ENCODE measurements at places on chromosomes 16 and 17.
A peak's percentile ranks its signal among the peaks of the same experiment; 100 is the strongest.

DNA sequence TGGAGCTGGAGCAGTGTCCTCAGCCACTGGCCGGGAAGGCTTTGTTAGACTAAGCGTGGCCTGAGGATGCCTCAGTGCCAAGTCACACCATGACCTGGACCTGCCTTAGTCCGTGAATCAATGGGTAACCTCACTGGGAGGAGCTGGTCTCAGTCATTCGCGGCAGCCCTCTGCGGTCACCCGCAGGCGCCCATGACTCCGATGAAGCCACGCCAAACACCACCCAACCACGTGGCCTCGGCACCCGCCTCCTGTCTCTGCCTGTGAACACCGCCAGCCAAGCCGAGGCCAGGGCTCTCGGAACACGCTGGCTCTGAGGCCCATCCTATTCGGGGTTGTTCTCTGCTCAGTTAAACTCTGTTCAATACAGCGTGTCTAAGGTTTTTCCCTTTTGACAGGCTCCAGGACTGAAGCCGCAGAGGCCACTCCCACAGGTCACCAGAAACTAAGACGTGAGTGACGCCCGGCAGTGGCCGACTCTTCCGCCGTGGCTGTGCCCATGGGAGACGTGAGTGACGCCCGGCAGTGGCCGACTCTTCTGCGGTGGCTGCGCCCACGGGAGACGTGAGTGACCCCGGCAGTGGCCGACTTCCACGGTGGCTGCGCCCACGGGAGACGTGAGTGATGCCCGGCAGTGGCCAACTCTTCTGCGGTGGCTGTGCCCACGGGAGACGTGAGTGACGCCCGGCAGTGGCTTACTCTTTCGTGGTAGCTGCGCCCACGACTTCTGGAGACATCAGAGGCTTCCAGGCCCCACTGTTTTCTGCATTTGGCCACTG lies 16.8 kb upstream of the PABPN1L start:
- no peak for DNase-seq

DNA sequence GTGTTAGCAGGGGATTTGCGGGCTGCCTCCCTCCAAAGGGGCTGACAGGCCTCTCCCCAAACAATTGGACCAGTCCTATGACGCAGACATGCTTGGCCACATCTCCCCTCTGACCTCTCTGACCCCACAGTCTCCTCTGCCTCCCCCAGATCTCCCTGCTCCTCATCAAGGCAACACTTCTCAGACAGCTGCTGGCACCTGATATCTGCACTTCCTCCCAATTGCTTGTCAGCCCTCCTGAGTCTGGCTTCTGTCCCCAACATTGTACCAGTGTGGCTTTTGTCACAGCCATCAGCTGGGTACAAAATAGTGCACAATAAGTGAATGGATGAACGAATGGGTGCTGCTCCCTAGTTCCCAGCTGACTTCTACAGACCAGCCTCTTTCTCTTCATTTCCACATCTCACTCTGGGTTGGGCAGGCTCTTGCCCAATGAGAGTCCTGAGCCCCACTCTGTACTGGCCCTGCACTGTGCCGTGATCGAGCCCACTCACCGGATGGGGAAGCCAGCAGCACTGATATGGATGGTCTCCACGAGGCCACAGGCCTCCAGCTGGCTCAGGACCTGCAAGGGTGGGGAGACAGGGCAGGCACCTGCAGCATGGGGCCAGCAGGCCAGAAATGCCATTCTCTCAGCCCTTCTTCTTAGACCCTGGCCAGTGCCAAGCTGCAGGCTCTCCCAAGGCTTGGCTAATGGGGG lies 17.1 kb downstream of the ZNHIT3 start:
- no peak for DNase-seq

DNA sequence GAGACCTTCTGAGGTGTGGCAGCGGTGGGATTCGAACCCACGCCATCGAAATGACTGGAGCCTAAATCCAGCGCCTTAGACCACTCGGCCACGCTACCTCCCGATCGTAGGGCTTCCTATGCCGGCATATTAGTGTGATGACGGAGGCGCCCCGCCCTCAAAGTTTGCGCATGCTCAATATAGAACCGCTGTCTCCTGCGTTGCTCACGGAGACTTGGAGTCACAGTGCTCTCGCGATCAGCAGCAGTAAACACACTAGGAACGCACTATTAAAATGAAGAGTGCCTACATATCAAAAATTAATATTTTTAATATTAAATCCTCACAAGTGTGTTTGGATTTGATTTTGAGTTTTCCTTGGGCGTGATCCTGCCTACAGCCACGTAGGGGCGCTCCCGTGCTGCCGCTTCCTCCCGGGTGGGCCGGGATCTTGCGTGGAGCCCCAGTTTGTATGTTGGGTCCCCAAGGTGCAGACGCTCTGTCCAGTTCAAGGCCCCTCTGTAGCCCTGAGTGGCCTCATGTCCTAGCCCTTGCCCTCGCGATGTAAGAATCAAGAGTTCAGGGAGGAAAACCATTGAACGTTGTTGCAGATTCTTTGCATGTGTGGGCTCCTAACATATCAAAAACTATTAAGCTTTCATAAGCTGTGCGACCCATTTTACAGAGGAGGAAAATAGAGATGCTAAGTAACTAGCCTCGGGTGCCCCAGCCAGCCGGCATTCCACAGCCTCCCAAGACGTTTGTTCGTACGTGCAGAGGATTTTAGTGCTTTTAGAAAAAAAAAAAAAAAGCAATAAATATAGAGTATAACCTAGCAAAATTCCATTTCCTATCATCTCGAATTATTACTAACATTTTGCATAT lies 10.2 kb upstream of the EEF2K start:
- DNase-seq = peak; percentile 74

GRCh38 chr17:73595479-73595878 lies 48.8 kb downstream of the SDK2 start:
- DNase-seq = no peak

GRCh38 chr16:72480911-72481310 lies 309.0 kb upstream of the PMFBP1 start:
- no peak for DNase-seq

- DNase-seq = no peak
Measured at GRCh38 chr16:17396762-17397498, 73.8 kb downstream of the XYLT1 start.

DNA sequence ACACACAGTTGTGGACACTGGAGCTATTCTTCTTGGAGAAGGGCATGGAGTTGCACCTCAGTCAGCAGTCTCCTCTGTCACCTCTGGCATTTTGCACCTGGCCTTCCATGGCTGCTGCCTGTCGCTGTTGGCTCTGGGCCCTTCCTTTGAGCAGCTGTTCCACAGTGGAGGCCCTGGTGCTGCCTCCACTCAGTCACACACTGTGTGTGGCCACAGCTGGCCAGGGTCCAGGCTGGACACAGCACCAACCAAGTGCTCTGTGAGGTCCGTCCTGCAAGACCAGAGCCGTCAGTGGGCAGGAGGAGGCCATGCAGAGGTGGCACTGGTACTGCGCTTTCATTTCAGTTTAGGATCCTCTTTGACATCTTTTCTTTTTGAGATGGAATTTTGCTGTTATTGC lies 21.6 kb upstream of the MED9 start:
- DNase-seq = no peak

- no peak for DNase-seq
Measured at GRCh38 chr17:28926786-28927185, 23.9 kb upstream of the DHRS13 start.

DNA sequence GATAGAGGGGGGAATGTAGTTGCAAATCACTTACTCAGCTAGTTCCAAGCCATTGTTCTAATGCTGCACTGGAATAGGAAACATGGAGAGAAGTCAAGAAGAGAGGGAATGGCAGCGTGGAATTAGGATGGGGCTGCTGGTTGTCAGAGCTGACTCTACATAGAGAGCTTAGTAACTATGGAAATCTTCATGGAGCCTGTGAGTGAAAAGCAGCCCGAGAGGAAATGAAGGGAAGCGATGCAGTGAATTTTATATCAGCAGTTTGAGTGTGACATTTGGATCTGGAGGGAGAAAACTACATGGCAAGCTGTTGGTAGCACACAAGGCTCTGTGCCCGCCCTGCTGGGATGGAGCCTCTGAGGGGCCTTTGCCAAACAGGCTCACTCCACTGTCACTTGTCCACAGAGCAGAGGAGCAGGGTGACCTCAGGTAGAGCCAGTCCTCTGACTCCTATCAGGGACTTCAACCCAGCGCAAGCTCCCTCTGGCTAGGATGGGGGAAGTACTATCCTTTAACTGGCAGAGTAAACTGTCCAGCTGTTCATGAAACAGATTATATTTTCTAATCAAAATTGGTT lies 27.9 kb upstream of the PMFBP1 start:
- DNase-seq = no peak

GRCh38 chr16:30087181-30087898 lies 4.4 kb downstream of the TBX6 start:
- no peak for DNase-seq

GRCh38 chr16:4859900-4860255 lies 12.6 kb downstream of the UBN1 start:
- no peak for DNase-seq

DNA sequence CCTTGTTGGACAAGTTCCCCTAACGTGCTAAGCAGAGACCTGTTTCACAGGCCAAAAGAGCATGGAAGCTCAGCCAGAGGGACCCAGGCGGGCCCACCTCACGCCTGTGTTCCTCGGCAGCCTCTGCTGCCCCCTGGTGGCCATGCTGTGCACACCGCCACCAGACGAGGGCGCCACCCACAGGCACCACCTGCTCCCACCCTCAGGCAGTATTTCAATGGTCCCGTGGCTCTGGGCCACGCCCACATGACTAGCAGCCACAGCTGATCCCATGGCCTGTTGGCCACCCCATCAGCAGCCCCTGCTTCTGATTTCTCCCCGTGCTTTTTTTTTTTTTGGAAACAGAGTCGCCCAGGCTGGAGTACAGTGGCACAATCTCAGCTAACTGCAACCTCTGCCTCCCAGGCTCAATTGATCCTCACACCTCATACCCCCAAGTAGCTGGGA lies 18.9 kb downstream of the MPG start:
- DNase-seq = peak; percentile 76

GRCh38 chr16:17018585-17018939 lies 452.2 kb downstream of the XYLT1 start:
- no peak for DNase-seq

DNA sequence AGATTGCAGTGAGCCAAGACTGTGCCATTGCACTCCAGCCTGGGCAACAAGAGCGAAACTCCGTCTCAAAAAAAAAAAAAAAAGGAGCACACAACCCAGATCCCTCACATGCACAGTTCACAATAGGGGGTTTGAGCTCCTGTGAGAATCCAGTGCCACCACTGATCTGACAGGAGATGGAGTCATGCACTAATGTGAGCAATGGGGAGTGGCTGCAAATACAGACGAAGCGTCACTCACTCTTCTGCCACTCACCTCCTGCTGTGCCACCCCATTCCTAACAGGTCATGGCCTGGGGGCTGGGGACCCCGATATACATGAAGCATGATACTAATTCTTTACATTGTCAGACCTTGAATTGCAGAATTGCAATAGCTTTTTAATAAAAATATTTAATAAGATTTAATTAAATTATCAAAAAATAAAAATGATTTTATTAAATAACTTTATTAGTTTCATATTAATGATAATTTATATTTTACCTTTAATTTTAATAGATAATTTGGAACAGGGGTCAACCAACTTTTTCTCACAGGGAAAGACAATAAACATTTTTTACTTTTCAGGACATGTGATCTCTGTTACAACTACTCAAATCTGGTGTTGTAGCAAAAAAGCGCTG lies 171.4 kb downstream of the COPRS start:
- DNase-seq = no peak

- peak; percentile 37 for DNase-seq
Measured at GRCh38 chr17:37488607-37489196, 989 bp upstream of the DUSP14 start.

GRCh38 chr17:68509141-68510057 lies 2.8 kb upstream of the PRKAR1A start:
- DNase-seq = no peak

DNA sequence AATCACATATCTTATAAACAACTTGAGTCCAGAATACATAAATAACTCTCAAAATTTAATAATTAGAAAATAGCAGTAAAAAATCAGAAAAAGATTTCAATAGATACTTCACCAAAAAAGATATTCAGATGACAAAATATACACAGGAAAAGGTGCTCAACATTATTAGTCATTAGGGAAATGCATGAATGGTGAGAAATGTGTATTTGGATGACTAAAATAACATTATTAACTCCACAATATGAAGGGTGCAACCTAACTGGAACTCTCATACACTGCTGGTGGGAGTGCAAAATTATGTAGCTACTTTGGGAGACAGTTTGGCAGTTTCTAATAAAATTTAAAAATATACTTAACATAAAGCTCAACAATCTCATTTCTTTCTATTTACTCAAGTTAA lies 262.3 kb upstream of the AXIN2 start:
- DNase-seq = no peak

DNA sequence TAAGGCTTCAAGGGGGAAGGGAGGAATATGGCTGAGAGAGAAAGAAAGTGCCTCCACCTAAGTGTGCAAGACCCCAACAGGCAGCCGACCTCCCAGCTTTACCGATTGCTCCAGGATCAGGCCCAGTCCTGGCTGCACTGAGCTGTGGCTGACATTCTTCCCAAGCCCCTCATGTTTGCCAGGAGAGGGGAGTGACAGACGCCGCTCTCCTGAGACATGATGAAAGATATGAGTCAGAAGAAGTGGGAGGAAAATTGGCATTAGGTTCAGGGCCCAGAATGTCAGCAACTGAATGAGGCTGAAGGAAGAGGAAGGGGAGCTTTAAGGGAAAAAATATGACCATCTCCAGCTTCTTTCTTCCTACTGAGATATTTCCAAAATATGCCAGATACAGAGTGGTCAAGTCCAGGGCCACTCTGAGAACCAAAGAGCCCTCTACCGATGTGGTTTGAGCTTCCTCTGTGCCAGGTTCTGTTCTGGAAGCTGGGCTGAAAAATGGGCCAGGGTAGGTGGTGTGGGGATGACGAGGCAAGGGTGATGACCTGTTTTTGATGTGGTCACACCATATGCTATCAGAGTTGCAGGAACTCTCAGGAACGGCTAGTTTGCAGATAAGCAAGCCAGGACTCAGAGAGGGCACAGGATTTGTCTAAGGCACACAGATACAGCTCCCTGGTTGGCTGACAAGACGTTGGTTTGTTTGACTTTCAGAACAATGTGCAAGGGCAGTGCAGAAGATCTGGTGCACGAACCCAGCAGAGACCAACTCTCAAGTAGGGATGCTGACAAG lies 176.7 kb downstream of the SOX9 start:
- DNase-seq = no peak

GRCh38 chr17:82611140-82612058 lies 36.8 kb downstream of the WDR45B start:
- no peak for DNase-seq

GRCh38 chr16:21628121-21628726 lies 24.2 kb downstream of the IGSF6 start:
- DNase-seq = no peak

GRCh38 chr17:32486111-32486700 lies 587 bp upstream of the CDK5R1 start:
- DNase-seq = peak; percentile 37

DNA sequence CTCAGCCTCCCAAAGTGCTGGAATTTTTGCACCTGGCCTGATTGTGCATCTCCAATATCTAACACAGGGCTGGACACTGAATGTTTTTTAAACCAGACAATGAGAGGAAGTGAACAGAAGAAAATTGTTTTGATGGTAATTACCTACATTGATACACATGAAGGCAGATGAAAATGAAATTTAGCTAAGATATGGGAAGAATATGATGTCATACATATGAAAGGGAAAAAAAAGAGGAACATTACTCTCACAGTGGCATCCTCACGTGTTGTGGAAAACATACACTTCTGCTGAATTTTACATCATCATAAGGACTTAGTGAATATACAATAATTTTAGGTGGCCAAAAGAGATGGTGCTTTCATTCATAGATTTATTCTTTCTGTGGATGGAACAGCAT lies 111.7 kb downstream of the SYCE1L start:
- no peak for DNase-seq
